ENCODE measurements at places on chromosomes 1 and 21. TPM values are rescaled to one million over a fixed set of nuclear protein-coding genes. Genes with fewer than 3 reads are reported as not detected.

The TRIM63 gene
- not detected for polyA plus RNA-seq

The SYDE2 gene
- 2.3 TPM for polyA plus RNA-seq

The SYNC gene
- not detected for polyA plus RNA-seq

The GPR61 gene
- 0.35 TPM for polyA plus RNA-seq

The NBPF10 gene
- 0.18 TPM for polyA plus RNA-seq

All from CD4-positive, alpha-beta memory T cell (primary cell).